NCI-H1436 (cell line): ENCODE measurements at places on chromosomes 3 and 15.

- DNase-seq: no peak
These were observed 56.8 kb downstream of the FEZF2 start for GRCh38 chr3:62316525-62316924.

DNA sequence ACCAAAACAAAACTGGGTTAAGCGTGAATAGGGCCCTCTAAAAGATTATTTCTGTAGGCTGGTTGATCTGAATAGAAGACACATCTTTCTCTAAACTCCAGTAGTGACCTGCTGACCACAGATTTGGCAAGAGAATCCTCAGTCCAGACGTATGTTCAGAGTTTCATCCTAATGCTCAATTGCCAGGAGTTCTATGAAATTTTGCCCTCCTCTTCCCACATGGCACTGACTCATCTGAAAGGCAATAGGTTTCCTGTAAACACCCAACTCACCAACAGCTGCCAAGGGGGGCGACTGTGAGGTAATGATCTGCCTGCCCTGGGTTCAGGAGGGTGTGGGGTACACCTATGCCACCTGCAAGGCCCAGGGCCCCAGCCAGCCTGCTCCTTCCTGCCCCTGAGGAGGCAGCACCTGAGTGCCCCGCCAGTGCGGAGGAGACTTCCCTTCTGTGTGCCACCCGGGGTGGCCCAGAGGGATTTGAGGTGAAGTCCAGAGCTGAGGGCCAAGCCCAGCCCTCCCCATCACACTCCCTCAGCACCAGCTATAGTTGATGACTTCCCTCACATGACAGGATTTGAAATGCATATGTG is 8.4 kb upstream of the PLA2G4D start:
- no peak for DNase-seq

- DNase-seq: no peak
These were observed 246.6 kb upstream of the PROK2 start for GRCh38 chr3:72031581-72031980.

GRCh38 chr3:8635631-8636030 is 9.0 kb downstream of the SSUH2 start:
- no peak for DNase-seq

DNA sequence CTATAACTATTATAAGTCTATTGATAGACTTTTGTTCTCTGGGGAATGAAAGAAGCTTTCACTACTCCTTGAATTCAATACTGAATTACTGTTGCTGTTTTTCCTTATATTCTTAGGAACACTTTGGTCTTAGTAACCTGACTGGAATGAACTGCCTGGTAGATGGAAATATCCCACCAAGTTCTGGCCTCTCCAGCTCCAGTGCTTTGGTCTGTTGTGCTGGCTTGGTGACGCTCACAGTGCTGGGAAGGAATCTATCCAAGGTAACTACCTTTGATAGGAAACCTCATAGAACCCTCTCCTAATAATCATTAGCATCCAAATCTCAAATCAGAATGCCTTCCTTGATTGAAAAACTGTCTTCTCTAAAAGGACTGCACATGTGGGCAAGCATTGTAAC is 69.1 kb downstream of the GALK2 start:
- DNase-seq: no peak

GRCh38 chr15:80992441-80992840 is 2.8 kb upstream of the MESD start:
- no peak for DNase-seq
